ENCODE measurements at places on chromosomes 16 and 17.

GRCh38 chr17:27944546-27945332 is 51.6 kb upstream of the LYRM9 start:
- no peak for DNase-seq

DNA sequence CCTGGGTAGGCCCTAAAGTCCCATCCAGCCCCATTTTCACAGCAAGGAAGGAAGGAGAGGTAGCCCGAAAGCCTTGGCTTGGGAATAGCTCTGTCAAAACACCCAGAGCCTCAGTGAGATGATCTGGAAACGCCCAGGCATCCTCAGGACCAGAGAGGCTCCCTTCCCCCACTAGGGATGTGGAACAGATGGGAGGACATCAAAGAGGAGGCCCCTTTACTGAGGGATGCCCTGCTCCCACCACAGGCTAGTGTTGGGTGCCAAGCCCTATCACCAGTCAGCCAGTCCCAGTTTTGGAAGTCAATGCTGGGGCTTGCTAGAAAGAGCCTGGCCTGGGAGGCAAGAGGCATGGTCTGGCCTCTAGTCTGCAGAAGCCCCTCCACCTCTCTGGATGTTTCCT is 4.7 kb downstream of the TPPP3 start:
- DNase-seq: no peak

- no peak for DNase-seq
Observed at GRCh38 chr16:84942786-84943185, 68.5 kb downstream of the ZDHHC7 start.

GRCh38 chr16:60815865-60816264 is 1220.4 kb downstream of the CDH8 start:
- no peak for DNase-seq

DNA sequence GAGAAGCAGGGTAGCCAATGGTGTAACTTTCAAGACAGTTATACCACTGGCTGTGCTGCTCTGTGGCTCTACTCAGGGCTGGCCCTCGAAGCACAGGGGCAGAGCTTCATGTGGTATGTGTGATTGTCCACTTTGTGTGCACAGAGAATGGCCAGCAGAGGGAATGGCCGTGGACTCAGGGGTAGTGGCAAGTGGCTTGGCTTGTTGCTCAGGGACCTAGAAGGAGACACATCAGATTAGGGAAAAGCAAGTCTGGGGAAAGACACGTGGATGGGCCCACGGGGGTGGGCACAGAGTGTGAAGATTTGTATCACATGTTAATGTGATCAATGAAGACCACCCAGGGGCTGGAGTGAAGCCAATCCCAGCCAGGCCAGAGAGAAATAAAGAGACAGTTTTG is 20.0 kb upstream of the XYLT2 start:
- no peak for DNase-seq

GRCh38 chr17:15381707-15382106 is 40.3 kb upstream of the TEKT3 start:
- no peak for DNase-seq

Data from activated gamma-delta T cell treated with anti-CD3 and anti-CD28 coated beads, Interleukin-2, amount 50 U/mL, for 16 hours (primary cell).